ENCODE measurements at places on chromosomes 7 and 10.

GRCh38 chr10:126929391-126929790 lies 24.2 kb downstream of the DOCK1 start:
- no peak for DNase-seq

- DNase-seq, result no peak
Observed at GRCh38 chr10:86265236-86265894, 101.2 kb downstream of the GRID1 start.

DNA sequence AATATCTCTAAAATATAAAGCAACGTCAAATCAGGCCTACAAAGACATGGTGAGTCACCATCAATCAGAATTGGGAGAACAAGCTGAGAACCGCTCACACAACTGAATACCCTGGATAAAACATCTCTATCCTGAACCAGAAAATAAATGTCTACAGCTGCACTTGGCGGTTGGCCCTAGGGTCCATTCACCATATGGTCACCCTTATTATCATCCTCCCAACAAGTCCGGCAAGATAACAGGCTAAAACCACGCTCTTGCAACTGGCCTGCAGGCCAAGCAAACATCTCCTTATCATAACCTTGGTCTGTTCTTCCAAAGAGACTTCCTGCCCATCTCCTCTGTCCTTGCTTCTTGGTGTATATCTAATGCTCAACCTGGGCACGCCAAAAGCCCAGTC lies 310.7 kb downstream of the CALN1 start:
- DNase-seq, result no peak

GRCh38 chr10:48838834-48839233 lies 100.8 kb downstream of the LRRC18 start:
- no peak for DNase-seq

GRCh38 chr7:111264981-111265380 lies 174.1 kb downstream of the LRRN3 start:
- no peak for DNase-seq

- DNase-seq, result no peak
Observed at GRCh38 chr7:44216521-44217222, 15.9 kb downstream of the YKT6 start.

GRCh38 chr10:52877451-52877850 lies 104.9 kb upstream of the MBL2 start:
- DNase-seq, result no peak

DNA sequence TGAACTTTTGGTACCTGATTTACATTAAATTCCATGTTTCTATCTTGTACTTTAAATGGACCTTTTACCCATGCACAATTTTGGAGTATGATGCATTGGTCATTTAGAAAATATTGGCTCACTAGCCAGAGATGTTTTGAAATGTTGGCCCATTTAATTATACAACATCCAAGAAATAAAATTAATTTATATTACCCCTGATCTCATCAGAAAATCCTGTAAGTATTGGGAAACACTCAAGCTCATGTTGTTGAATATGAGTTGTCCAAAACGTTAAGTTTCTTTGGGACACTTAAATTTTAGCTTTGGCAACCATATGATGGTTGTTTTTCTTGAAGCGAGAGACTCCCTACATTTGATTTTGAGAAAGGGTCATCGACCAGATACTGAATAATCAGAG lies 492.7 kb downstream of the RPS24 start:
- no peak for DNase-seq

- no peak for DNase-seq
Observed at GRCh38 chr10:7417807-7418206, 7.0 kb upstream of the SFMBT2 start.

GRCh38 chr7:45923290-45923689 lies 2.2 kb upstream of the IGFBP3 start:
- peak; percentile 82 for DNase-seq

DNA sequence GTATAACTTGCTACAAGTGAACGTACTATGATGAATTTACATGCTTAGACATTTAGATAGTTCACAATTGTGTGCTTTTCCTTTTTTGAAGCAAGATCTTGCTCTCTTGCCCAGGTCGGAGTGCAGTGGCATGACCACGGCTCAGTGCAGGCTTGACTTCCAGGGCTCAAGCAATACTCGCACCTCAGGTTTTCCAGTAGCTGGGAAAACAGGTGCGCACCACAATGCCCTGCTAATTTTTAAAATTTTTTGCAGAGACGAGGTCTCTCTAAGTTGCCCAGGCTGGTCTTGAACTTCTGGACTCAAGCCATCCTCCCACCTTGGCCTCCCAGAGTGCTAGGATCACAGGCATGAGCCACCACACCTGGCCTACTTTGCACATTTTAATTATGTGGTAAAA lies 1.8 kb downstream of the GPR15LG start:
- DNase-seq, result no peak

GRCh38 chr7:151810441-151811232 lies 66.3 kb downstream of the PRKAG2 start:
- no peak for DNase-seq

DNA sequence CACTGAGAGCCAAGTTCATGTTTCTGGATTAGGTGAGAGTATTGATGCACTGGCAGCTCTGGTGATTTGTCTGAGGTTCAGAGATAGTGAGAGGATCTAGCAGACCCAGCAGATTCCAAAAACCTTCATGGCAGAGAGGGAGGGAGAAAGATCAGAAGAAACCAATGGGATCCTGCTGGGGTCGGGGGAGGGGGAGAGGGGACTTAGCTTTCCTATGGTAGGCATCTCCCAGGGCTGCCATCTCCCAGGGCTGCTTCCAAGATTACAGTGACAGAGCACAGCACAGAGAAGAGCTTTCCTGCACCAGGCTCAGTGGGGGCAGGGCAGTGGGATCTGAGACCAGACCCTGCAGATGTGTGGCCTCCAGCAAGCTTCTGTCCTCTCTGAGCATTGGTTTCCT lies 76.8 kb upstream of the GDF10 start:
- DNase-seq, result no peak

DNA sequence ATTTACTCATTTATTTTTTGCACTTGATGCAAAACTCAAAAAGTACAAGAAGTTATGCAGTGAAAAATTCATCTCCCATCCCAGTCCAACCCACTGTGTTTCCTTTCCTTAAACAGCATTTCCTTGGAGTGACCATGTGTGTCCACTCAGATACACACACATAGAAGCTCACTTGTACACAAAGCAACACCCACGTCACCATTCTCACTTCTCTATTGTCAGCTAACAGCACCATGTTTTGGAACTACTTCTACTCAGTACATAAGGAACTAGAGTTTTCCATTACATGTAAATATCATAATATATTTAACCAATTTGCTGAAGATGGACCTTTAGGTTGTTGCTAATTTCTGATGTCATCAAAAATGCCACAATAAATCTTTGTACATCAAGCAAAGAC lies 167.6 kb downstream of the GRID1 start:
- no peak for DNase-seq

DNA sequence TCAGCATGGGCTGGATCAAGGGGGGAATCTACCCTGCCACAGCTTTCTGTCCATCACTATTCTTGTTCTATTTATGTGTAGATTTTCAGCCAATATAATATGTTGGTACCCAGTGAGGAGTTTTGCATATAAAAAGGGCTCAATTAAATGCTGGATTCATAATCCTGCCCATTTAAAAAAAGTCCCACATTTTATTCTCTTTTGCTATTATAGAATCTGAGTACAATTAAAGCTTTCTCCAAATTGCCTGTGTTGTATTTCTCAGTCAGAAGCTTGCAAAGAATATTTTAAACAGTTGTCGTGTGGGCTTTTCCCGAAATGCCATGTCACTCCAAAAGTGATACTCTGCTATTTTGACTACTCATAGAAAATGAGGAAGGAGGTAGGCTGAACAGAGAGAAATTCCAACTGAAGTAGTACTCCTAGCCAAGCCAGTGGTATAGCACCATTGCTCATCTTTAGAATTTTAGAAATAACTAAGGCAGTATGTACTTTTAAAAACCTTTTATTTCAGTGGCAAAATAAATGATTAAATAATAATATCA lies 108.3 kb upstream of the HDAC9 start:
- DNase-seq, result no peak

DNA sequence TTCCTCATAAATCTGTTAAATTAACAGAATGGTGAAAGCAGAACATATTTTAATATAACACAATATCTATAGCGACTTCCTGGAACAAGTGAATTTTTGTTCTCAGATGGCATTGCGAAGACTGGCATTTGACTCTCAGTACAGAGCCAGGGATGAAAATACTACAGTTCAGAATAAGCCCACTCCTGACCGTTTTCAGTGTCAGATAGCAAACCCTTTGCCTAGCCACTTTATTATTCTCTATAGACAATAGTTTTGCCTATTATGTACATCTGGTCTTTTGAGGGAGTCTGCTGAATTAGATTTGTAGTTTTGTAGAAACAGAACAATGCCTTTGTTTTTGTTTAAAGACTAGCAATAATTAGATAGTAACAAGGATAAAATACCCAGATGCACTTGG lies 2.3 kb downstream of the MINPP1 start:
- DNase-seq, result no peak

DNA sequence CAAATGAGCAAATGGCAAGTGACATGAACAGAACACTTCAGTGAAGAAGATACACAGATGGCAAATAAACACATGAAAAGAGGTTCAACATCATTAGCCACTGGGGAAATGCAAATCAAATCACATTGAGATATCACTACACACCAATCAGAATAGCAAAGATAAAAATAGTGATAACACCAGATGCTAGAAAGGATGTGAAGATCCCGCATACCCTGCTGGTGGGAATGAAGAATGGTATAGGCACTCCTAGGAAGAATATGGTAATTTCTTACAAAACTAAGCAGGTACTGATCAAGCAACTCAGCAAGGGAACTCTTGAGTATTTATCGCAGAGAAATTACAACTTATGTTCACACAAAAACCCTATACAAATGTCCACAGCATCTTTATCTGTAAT lies 11.2 kb downstream of the LAMB4 start:
- DNase-seq, result no peak

- DNase-seq, result no peak
Observed at GRCh38 chr7:22301790-22302189, 55.2 kb downstream of the RAPGEF5 start.

DNA sequence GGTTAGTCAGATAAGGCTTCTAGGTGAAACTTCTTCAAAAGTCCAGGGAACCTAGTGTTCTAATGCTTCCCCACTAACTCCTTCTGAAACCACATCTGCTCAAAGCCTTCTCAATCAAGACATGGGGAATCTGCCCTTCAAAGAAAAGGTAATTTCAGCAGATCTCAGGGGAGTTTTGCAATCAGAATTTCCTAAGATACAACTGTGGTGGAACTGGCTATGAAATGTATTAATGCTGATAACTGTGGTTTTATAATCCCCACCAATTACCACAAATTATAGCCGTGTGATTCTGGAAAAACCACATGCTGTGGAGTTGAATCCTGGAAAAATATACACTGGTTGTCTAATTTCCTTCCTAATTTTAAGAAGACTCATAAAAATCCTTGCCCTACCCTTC lies 233.8 kb downstream of the SORCS1 start:
- no peak for DNase-seq

DNA sequence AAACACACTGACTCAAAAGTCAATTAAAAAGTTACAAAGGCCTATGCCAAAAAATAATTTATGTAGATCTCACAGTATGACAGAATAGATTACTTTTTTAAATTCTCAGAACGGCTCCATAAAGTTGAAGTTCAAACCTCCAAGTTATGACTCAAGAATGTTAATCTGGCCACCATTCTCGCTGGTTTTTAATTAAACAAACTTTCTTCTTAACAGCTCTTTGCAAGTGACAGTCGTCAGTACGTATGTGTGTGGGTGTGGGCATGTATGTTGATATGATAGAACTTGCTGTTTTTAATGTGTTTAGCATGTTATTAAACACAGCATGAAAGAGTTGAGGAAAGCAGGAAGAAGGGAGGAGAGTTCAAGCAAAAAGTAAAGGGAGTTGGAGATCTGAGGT lies 18.5 kb downstream of the PRKCQ start:
- DNase-seq, result no peak

GRCh38 chr10:71390461-71390835 lies 6.3 kb upstream of the CDH23 start:
- peak; percentile 11 for DNase-seq

DNA sequence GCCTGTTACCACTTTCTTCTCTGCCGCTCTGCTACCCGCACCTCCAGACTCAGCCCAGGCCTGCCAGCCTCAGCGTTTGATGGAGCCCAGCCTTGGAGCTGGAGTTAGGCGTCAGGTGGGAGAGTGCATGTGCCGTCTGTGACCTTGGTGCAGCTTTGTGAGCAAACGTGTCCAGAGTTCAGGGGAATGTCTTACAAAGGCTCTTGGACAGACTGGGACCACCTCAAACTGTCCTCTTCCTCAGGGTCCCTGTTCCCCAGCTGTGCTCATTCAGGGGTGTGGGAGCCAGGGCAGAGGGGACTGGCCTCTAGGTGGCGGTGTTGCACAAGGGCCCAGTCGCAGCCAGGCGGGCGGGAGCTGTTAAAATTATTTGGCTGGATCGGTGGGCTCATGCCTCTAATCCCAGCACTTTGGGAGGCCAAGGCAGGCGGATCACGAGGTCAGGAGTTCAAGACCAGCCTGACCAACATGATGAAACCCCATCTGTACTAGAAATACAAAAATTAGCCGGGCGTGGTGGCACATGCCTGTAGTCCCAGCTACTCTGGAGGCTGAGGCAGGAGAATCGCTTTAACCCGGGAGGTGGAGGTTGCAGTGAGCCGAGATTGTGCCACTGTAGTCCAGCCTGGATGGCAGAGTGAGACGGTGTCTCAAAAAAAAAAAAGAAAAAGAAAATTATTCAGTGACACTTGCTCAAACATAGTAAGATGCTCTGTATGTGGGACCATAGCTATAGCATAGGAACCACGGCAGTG lies 89.2 kb downstream of the ADCY1 start:
- no peak for DNase-seq

DNA sequence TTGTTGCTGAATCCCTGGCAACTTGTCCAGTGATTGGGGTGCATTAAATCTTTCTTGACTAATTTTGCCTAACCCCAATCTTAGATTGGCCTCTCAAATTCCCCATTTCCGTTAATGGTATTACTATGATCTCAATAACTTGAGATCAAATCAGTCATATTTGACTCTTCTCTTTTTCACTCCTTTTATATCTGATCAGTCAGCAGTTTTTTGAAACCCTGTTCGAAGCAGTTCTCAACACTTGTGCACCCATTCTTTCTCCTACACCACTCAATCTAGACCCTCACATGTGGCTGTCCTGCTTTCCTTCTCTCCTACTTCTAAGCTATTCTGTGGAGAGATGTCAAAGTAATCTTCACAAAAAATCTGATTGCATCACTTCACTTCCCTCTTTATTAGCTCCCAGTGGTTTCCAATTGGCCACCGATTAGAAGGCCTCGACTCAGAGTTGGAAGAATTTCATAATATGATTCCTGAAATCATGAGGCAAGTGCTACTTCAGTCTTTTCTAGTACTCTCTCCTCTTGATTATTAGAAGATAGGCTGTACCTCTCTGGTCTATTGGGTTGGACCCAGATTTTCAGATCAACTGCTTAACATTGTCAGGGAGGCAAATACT lies 128.9 kb downstream of the ZNF365 start:
- no peak for DNase-seq
